ENCODE measurements at places on chromosomes 6 and 20.

- DNase-seq = no peak
Observed at GRCh38 chr6:11282245-11282644, 49.8 kb upstream of the NEDD9 start.

DNA sequence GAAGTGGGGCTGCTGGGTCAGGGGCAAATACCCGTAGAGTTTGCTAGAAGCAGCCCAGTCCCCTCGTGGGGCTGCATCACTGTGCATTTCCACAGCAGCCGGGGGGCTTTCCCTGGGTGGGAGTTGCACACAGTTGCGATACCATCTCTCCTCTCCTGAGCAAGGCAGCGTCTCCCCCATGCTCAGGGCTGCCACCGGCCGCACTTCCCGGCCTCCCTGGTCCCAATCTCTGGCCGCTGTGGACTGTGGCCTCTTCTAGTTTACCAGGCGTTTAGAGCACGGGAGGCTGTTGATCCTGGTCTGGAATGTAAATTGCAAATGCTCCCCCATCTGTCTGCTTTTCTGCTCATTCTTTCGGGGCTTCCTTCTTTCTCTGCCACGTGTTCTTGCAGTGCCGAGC is 31.1 kb downstream of the OSBPL2 start:
- no peak for DNase-seq

GRCh38 chr20:15705975-15706374 is 867.3 kb downstream of the KIF16B start:
- DNase-seq = no peak

DNA sequence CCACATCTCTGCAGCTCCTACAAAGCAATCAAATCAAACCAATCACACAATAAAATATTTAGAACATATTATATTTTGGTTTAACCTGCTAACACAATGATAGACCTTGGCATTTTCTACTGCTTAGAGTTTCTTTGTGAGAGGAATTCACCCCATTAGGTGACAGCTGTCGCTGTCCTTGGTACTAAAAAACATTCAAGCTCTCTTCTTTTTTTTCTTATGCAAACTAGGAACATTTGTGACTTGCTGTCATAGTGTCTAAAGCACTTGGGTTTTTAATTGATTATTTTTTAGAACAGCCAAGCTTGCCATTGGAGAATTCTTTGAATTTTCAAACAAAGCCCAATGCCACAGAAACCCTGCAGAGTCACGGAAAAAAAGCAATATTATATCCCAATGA is 46.4 kb downstream of the CNR1 start:
- DNase-seq = peak; percentile 8

DNA sequence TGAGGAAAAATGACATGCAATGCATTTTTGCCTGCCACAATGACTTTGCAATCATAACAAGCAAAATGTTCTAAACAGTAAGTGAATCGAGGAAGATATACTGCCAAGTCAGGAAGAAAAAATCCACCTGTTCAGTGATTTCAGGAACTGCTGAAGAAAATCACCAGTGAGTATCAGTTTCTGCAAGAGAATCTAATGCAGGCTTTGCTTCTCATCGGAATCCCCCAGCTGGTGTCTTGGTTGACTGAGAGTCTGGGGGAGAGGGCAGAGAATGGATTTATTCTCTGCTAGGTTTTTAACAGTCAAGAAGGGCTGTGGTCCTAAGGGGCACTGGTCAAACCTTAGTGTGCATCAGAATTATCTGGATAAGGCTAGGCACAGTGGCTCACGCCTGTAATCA is 363.4 kb downstream of the CDH26 start:
- no peak for DNase-seq

DNA sequence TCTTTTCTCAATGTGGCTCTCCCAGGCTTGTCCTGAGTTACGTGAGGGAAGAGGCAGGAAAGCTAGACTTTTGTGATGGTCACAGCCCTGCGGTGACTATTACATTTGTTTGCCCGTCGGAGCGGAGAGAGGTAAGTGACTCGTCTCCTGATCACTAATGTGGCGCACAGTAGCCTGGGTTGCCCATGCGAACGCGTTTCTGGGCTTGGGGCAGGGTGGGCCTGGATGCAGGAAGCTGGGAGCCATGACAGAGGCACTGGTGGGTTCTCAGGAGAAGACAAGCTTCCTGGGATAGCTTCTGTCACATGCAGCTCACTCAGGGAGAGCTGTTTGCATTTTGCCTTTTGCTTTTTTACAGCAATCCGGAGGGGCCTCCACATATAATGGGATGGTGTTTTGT is 60.6 kb downstream of the IGF2R start:
- no peak for DNase-seq

- no peak for DNase-seq
Observed at GRCh38 chr6:1612299-1612973, 2.7 kb downstream of the FOXC1 start.

DNA sequence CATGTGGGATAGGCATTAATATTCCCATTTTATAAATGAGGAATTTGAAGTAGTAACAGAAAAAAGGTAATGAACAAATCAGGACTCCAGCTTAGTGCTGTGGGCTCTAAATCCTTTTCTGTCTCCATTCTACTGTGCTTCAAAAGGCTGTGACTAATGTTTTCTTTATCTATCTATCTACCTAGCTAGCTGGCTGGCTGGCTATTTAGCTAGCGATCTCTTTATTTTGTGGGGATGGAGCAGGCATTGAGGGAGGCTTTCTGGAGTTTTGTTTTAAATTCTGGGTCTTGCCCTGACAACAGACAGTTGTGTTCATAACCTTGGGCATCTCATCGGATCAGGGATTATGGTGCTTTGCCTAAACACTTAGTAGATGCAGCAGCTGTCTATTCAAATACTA is 139.2 kb downstream of the SOX4 start:
- DNase-seq = peak; percentile 24

GRCh38 chr6:17879184-17879583 is 108.3 kb downstream of the KIF13A start:
- peak; percentile 39 for DNase-seq

DNA sequence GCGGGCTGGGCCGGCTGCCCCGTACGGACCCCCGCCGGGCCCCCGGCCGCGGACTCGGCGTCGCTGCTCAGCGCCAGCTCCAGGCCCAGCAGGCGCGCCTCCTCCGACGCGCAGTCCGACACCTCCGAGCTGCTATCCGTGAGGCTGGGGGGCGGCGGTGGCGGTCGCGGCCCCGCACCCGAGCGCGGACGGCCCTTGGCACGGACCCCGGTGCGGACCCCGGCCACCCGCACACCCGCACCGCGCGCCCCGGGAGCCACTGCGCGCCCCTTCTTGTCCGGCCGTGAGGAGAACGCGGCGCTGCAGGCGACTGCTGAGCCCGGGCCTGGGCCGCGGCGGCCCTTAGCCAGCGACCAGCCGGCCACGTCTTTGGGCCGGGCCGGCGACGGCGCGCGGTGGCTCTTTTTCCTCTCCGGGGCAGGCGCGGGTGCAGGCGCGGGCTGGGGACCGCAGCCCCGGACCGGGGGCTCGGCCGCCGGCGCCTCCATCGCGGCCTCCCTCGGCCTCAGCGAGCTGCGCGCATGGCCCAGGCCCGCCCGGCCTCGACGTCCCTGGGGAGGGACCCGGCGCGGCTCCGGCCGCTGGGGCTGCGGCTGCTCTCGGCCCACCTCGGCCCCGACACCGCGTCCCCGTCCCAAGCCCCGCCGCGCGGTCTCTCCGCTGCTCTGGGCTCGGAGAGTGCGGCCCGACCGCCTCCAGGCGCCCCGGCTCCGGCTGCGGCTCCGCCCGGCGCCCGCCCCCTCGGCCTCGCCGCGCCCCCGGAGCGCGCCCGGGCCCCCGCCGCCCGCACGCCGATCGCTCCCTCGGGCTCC is 12.9 kb upstream of the TLDC2 start:
- DNase-seq = no peak

DNA sequence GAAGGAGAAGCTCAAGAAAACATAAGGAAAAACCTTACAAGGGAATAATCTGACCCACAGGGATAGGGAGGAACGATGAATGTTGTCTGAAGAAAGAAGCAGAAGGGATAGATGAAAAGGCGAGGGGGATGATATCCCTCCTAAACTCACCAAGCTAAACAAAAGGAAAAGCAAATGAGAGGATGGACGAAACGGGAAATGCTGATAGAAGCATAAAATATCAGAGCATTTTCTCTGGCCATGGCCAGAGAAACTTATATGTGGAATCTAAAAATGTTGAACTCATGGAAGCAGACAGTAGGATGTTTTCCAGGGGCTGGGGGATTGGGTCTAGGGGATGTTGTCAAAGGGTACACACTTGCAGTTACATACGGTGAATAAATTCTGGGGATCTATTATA is 148.4 kb upstream of the FOXQ1 start:
- DNase-seq = no peak

- DNase-seq = no peak
Observed at GRCh38 chr6:1724124-1724523, 114.4 kb downstream of the FOXC1 start.

- no peak for DNase-seq
Observed at GRCh38 chr6:1135726-1136414, 176.0 kb upstream of the FOXQ1 start.

- DNase-seq = peak; percentile 73
Observed at GRCh38 chr6:57216235-57217101, 5.6 kb downstream of the RAB23 start.

DNA sequence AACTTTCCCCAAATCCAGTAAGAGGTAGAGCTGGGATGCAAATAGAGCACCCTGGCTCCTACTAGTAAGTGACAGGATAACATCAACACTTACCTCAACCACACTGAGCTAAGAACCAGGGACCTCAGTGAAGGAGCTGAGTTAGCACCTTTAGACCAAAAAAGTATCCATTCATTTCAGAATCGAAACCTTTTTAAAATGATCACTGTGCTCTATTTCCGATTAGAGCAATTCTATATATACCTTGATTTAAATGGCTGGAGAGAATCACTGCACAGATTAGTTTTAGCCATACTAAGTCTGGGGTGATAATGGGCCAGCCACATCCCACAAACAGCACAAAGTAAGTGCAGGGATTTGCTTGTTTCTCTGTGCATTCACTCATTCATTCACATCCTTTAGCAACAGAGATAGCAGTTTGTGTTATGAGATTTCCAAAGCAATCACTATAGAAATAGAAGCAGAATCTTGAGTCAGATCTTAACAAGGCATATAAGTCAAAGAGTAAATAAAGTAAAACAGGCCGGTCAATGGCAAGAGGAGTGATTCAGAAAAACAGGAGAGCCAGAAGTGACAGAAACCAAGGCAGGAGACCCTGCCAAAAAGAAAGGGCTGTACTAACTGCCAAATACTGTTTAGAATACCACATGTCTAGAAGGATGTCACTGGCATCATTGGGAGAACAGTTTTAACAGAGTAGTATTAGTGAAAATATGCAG is 136.3 kb downstream of the KIF13A start:
- DNase-seq = peak; percentile 35

DNA sequence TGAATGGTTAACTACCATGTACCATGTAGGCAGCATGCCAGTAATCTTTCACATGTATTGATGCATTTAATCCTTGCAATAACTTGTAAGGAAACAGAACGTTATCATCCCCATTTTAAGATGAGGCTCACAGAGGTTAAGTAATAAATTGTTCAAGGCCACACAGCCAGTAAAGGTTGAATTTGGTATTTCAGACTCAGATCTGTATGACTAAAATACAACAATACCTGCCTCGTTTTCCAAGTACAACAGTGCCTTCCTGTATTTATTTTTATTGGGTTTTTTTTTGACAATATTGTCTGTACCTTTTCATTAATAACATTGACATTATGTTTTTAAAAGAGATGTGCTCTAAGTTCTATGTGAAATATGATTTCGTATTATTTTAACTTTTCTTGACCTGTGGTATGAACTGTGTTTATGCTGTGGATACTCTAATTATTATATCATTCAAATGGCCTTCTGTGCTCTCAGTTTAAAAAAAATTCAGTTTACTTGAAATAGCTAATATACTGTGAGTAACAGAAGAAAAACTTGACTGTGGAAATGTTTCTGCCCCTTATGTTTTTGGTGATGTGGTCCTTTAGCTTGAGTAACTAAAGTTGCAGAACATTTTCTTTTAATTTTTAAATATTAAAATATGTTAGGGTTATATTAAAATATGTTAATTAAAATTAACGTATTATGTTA is 39.7 kb downstream of the XRN2 start:
- DNase-seq = no peak

DNA sequence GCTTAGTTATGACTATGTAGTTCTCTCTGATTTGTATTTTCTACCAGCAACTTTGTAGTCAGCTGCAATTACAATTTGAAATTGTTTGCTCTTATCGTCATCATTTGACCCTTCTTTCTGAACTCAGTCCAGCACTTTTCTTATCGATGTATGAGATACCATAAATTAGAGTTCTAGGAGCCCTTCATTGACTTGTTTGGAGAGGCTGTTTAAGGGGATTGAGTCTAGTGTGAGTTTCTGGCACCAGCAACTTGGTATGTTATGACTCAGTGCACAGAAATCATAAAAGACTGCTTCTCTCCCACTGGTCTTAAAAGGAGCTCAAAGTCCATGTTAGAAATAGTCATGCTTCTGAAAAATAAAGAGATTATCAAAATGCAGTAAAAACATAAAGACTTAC is 190.3 kb downstream of the TENT5A start:
- peak; percentile 85 for DNase-seq

- no peak for DNase-seq
Observed at GRCh38 chr6:136015531-136015930, 164.0 kb downstream of the PDE7B start.

DNA sequence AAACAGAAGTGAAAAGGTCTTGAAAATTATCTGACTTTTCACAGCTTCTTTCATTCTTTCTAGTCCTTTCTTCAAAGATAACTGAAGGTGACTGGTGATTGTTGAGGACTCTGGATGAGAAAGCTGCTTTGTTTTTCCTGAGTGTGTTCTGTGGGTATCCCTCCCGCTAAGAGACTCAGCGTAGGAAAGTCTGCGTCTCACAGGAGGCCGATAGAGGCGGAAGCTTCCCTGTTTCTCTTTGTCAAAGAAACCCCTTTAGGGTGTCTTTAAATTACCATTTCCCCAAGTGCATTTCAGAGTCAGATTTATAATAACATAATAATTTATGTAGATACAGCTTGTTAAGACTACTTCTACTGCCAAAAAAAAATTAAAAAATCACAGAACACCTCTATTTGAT is 31.2 kb upstream of the IRF4 start:
- no peak for DNase-seq

GRCh38 chr20:50668798-50669197 is 22.5 kb downstream of the RIPOR3 start:
- no peak for DNase-seq
